ENCODE measurements at places on chromosomes 4 and X. TPM values are rescaled to one million over a fixed set of nuclear protein-coding genes. Genes with fewer than 3 reads are reported as not detected.
A peak's percentile ranks its signal among the peaks of the same experiment; 100 is the strongest.

- no peak for DNase-seq
Measured at GRCh38 chrX:5681159-5681558, 547.5 kb downstream of the NLGN4X start.

DNA sequence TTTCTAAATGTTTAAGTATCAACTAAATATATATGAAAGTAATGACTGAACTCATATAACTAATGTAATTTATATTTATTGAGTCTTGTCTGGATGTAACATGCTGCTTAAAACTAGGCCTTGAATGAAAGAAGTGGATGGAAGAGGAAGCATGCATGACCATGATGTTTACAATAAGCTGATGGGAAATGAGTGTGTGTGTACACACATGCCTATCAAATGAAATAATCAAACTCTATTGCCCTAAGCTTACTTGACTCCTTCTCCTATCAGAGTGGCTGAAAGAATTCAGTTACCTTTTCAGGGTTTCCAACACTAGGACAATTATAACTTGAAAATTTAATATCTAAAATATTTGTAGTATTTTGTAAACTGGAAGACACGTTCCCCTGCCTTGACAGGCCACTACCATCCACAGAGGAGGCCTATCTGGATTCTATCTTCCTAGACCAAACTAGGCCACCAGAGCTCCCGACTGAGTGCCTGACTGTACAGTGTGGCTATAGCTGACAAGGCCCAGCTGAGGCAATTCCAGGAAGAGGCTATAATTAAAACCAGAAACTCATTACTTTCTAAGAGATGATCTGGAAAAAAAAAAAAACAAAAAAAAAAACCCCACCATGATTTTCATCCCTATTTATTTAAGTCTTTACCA lies 7.6 kb downstream of the ARSJ start:
- no peak for DNase-seq

- no peak for DNase-seq
Measured at GRCh38 chr4:90126805-90127204, 389 bp upstream of the CCSER1 start.

DNA sequence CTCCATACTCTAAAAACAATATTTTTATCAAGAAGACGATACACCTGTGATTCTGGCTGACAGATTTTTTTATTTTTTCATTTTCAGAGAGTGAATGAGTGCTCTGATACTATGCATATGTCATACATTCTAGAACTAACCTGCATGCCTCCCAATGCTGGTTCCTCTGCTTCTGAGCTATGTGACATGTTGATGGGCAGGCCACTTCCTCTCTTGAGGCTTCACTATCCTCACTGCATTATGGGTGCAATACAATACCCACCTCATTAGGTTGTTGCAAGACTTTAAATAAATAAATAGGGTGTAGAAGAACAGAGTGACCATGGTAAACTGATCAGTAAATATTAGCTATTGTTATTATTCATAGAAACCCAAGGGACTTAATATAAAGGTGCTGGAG lies 408.3 kb downstream of the HNRNPD start:
- DNase-seq: no peak

- peak; percentile 10 for DNase-seq
Measured at GRCh38 chr4:8740666-8741395, 130.8 kb downstream of the HMX1 start.

- DNase-seq: peak; percentile 68
Measured at GRCh38 chrX:7147413-7147977, at the start of gene STS. Gene STS, plus strand, starts transcription at chrX:7147712. Its CDS starts 105,488 bp downstream, at chrX:7253200.

GRCh38 chr4:185209031-185209851 lies at the start of gene SNX25:
Gene SNX25, plus strand, starts transcription at chr4:185209598. Its CDS starts 229 bp downstream, at chr4:185209827.
- DNase-seq: peak; percentile 94

DNA sequence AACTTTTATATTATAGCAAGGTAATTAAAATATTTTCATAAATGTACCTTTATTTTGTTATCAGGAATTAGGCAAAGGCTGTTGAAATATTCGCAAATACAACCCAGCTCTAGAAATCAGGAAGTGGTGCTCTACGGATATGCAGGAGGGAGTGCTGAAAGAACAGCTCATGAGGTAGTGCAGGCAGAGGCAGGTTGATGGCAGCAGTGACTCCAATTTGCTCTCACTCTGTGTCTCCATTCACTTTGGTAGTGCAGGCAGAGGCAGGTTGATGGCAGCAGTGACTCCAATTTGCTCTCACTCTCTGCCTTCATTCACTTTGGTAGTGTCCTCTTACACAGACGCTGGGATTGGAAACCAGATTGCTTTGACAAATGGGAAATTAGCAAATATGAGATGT lies 277.9 kb downstream of the TRIML1 start:
- DNase-seq: no peak

DNA sequence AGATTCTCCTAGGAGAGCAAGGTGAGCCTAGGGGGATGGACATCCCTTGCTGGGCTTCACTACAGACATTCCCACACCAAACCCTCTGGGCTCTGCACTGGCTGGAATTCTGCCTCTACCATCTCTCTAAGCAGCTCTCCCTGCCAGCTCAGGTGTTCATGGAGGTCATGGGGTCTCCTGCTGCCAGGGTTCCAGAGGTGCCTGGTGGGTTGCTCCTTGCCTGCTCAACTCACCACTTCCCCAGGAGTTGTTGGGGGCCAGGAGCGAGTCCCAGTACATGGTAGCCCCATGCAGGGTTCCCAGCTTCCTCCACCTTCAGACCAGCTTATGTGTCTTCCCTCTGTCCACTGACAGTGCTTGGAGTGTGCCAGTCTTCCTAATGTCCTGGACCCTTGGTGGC lies 167.8 kb upstream of the PAQR3 start:
- DNase-seq: no peak

Gene RRH
- total RNA-seq: 0.25 TPM

Gene KIAA1210
- total RNA-seq: not detected

Measured in right lobe of liver (tissue), 6 donors.